Activated CD8-positive, alpha-beta memory T cell treated with anti-CD3 and anti-CD28 coated beads for 48 hours (primary cell): ENCODE measurements at places on chromosomes 1 and 21.

DNA sequence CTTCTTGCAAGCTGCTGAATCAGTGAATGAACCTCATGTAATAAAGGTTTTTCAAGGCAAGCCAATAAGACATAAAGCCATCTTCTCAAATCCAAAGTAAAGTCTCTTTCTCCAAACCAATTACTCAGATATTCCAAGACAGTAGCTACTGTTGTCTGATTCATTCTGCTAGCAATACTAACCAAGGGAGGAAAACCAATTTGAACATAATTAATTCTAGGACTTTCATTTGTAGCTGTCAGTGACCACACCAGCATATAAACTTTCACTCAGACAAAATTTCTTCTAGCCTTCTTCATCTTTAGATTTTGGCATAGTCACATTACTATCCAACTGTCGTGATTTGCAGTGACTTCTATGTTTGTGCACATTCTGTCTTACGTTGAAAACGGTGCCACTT lies 10.5 kb upstream of the INTS3 start:
- DNase-seq = no peak

DNA sequence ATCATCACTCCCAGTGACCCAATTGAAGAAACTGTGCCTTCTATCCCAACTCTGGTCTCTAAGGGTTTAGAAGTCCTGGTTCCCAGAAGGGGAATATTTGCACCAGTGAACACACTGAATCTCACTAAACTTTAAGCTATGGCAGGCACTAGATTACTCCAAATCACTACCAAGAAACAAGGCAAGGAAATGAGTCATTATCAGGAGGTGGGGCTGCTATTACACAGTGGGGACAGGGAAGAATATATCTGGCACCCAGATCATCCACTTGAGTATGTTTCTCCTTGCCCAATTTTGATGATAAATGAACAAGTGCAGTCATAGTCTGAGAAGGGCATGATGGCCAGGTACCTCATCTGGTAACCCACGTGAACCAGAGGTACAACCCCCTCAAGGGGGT lies 7.0 kb downstream of the MRPL9 start:
- no peak for DNase-seq

DNA sequence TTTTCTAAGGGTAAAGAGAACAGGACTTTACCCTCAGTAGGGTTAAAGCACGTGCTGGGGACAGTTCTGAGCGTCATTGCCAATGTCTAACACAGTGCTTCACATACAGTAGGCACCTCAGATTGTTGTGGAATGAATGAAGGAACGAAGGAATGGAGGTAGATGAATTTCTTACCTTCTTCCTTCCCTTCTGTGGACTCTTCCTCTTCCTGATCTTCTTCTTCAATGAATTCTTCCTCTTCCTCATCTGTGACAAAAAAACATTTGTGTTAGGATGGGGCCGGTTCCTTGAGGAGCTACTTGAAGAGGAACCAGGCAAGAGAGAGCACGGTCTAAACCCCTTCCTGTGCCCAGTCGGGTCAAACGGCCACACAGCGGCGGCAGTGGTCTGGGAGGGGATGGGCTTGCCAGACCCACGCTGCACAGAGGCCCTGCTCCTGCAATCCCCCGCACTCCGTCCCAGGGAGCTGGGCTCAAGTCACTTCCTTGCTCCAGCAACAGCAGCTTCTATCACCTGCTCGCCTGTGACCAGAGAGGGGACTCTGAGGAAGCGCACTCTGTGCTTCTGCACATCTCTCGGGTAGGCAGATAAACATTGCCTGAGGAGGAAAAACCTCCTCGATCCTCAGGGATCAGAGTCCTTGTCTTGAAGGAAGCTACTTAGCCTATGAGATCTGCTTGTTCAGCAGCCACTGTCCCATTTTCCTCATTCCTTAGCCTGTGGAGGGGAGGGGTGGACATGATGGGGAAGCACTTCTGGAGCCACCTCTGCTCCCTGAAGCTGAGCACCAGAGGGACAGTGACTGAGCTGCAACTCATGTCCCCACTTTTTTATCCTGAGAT lies 8.0 kb upstream of the SLC30A2 start:
- no peak for DNase-seq

GRCh38 chr1:87117761-87118368 lies 203.4 kb downstream of the HS2ST1 start:
- DNase-seq = no peak

DNA sequence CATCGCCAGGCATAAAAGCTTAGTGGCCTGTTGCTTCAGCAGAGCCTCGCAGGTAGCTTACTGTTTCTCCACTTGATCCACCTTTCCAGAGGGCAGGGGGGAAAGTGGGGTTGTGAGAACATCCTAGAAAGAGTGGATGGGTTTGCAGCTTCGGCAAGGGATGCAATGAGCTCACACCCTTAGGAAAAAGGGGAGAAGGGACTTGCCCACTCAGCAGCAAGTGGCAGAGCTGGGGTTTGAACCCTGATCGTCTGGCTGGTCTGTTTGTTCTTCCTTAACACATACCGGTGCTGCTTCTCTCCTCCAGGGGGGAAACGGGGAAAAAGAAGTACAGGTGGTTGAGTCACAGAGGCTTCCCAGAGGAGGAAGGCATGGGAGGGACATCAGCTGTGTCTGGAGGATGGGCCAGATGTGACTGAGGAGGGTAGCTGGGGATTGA lies 1.0 kb downstream of the TMEM201 start:
- no peak for DNase-seq

- no peak for DNase-seq
Measured at GRCh38 chr21:40215941-40216340, 348.7 kb downstream of the PCP4 start.
